ENCODE measurements at places on chromosomes 13 and 19.
A peak's percentile ranks its signal among the peaks of the same experiment; 100 is the strongest.

DNA sequence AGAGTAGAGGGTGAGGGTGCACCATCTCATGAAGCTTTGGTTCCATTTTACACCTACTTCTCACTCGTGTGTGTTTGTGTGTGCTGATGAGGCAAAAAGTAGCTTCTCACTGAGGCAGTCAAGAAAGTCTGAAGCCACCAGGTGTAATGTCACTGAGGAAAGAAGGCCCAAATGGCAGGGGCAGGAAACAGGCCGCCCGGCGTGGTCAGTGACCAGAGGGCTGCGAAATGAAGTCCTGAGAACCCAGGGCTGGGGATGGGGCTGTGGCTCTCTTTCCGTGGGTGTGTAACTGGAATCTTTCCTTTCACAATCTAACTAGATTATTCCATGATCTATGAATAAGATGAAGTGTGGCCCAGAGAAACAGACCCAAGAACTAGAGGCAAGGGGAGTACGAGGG is 25.5 kb upstream of the TFDP1 start:
- no peak for DNase-seq

- DNase-seq, result no peak
Measured at GRCh38 chr13:98858191-98858590, 105.7 kb upstream of the SLC15A1 start.

DNA sequence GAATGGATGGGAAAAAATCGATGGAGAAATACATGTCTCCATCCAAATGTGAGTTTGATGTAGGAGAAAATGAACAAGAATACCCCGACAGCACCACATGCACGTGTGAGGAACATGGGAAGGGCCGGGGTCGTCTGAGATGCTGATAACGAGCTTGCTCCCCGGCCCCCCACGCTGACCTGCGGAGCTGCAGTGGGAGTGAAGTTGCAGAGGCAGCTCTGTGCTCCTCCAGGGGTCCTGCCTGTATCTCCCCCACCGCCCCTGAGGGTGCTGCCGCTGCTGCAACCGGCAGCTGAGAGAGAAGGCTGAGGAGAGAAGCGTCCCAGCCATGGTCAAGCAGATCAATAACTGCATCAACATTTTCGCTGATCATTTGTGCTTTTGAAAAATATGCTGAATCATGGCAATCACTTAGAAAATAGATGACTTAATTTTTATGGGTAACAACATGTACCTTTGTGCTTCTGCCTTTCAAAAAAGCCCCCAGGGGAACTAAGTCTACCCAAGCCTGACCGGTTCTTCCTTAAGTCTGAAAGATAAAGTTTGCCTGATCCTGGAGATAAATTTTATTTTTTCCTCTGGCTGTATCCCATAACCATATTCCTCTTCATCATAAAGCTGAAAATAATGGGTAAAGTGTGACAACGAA is 18.2 kb upstream of the NAXD start:
- DNase-seq, result no peak

DNA sequence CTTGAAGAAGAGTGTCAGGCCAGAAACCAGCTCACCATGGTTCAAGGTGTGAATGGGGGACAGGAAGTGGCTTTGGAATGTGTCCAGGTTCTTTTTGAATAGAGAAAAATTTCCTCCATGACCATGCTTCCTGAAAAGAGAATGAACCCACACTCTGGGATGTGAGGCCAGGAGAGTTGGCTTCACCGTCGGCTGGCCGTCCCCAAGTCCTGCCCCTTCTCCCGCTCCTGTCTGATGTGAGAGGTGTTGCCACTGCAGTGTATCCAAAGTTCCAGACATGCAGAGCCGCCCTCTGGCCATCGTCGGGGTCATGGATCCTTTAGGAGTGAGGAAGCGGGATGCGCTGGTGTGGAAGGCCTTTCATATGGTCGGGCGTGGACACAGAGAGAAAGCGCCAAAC is 101.2 kb downstream of the COL4A2 start:
- DNase-seq, result no peak

DNA sequence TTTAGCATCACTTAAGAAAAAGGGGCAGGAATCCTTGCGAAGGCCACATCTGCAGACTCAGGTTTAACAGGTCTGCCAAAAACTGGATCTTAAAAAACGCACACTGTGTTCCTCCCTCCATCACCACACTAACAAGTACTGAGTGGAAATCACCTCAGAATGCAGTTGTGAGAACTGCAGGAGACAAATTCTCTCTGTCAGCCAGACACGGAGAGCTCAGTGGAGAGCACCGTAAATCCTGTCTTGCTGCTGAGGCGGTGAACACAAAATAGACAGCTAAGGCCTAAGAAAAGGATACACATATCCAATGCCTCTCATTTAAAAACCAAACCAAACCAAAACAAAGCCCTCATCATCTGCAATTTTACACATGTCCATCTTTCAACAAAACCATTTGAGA is 1287.6 kb downstream of the EFNB2 start:
- DNase-seq, result no peak

DNA sequence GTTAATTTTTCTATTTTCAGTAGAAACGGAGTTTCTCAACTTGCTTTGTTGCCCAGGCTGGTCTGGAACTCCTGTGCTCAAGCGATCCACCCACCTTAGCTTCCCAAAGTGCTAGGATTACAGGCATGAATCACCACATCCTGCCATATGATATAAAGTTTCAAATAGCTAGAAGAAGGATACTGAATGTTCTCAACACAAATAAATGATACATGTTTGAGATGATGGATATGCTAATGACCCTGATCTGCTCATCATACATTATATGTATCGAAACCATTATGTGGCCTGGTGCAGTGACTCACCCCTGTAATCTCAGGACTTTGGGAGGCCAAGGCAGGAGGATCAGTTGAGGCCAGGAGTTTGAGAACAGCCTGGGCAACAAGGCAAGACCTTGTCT is 11.5 kb downstream of the CIB3 start:
- DNase-seq, result no peak

GRCh38 chr13:106610486-106610885 is 42.5 kb upstream of the ARGLU1 start:
- DNase-seq, result no peak

DNA sequence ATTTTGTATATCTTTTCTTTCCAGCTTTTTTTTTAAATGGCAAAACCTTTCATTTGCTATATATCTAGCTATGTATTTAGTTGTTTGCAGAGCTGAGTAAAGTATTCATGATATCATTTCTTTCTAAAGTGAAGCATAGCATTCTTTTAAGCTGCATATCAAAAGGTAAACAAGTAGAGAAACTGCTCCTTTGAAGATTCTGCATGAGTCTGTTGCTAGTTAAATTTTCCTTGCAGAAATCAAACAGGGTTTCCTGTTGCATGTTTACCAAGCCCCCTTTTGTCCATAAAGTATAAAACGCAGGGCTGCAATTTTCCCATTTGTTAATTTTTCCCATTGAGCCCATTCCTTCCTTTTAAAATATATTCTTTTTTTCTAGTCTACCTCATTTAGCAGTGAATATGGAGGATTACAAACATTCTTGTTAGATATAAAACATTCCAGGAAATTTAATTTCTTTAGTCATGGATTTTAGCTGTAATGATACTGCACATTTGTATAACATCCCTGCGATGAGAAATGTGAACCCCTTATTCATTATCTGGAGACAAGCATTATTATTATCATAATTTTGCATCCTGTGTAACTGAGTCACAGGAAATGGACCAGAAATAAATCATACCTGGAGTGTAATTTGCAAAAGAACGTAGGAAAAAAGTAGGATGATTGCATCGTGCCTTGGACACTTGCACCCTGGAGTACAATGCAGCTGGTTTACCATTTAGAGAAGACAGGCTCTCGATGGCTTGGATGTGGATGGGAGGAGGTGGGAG is 110.9 kb upstream of the ARGLU1 start:
- DNase-seq, result no peak

- DNase-seq, result peak; percentile 22
Measured at GRCh38 chr13:96963786-96964475, 30.3 kb downstream of the OXGR1 start.

- no peak for DNase-seq
Measured at GRCh38 chr13:77386046-77386445, 59.2 kb upstream of the MYCBP2 start.
